Activated CD4-positive, alpha-beta T cell treated with anti-CD3 and anti-CD28 coated beads for 48 hours (primary cell): ENCODE measurements at places on chromosomes 4 and X.

- DNase-seq, result no peak
These were observed 463.5 kb upstream of the CXorf51B start for GRCh38 chrX:146346102-146346501.

DNA sequence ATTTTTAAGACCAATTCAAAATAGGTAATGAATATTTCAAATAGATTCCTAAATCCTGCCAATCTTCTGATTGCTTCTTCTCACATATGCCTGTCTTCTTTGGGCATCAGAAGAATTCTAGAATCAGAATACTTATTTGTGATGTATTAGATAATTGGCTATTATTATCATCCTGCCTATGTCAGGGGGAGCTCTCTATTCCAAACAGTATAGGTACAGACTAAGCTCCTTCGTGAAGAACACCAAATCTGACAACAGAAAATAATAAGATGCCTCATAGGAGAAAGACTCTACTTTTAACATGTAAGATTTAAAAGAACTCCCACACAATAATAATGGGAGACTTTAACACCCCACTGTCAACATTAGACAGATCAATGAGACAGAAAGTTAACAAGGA, at the start of gene IQCM:
Gene IQCM (minus strand): TSS at position 101 of the 400 bp plus-strand sequence. CDS start 73,152 bp downstream, outside the sequence.
- DNase-seq, result no peak

GRCh38 chrX:11632732-11633131, 33.0 kb downstream of the ARHGAP6 start:
- no peak for DNase-seq

DNA sequence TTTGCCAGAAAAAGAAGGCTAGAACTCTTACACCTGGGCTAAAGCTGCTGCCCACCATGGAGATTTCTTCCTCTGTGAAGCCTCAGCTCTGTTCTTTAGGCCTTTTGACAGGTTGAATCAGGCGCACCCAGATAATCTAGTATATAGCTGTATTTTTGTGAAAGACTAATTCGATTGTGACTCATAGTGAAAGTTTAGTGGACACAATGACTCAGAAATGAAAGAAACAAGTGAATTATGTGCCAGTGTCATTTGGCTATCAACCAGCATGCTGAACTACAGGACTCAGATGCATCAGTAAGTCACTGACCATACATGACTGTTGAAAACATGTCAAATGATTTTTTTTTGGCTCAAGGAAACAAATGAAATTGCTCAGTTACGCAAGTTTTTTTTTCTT, 425.4 kb downstream of the SLITRK2 start:
- no peak for DNase-seq

GRCh38 chrX:13923845-13924244, 105.8 kb downstream of the GEMIN8 start:
- DNase-seq, result no peak

- DNase-seq, result no peak
These were observed 136.1 kb downstream of the MAD2L1 start for GRCh38 chr4:119930546-119930945.

- DNase-seq, result no peak
These were observed 78.7 kb upstream of the CBLL2 start for GRCh38 chrX:22193851-22194659.

GRCh38 chrX:46841346-46841745, 4.5 kb downstream of the RP2 start:
- DNase-seq, result no peak

GRCh38 chrX:34294665-34295064, 162.6 kb upstream of the FAM47A start:
- DNase-seq, result no peak

DNA sequence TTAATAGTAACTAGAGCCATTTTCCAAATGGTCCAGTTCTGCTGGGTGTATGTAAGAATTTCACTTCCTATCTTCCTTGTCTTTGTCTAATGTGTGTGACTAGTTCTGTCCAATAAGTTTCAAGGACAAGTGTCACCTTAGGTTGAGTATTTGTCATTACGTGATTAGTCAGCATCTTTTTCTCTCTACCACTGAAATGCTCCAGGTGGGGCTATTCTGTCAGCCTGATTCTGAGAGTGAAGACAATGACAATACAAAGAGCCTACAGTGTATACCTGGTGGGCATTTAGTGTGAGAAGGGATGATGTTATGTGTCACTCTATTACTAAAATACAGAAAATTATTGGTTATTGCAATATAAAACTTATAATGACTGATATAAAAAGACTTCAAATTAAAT, 876.3 kb downstream of the C4orf33 start:
- DNase-seq, result no peak
